ENCODE measurements at places on chromosomes 16 and 17.
A peak's percentile ranks its signal among the peaks of the same experiment; 100 is the strongest.

GRCh38 chr16:85207357-85207921, 95.2 kb upstream of the CIBAR2 start:
- no peak for DNase-seq

- no peak for DNase-seq
Observed at GRCh38 chr16:583815-584591, 5.9 kb upstream of the RAB40C start.

- peak; percentile 58 for DNase-seq
Observed at GRCh38 chr17:79420318-79421243, 190.3 kb downstream of the RBFOX3 start.

DNA sequence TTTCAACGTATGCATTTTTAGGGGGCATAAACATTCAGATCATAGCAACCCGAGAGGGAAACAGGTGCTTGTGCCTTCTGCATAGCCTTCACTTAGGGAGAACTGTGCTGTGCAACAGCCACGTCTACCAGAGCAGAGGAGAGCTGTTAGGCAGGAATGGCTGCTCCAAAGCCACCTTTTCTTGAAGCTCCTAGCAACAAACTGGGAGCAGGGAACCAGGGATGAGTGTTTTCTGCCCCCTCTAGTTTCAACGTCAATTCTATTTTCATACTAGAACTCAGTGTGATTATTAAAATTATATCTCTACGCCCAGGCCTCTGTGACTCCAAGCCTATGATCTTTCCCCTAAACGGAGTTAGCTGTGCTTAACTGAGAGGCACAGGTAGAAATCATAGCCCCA, 290.0 kb downstream of the HAPSTR1 start:
- no peak for DNase-seq

- no peak for DNase-seq
Observed at GRCh38 chr16:24876231-24876630, 30.5 kb downstream of the SLC5A11 start.
